NCI-H1105 (cell line): ENCODE measurements at places on chromosomes 3 and 15.
A peak's percentile ranks its signal among the peaks of the same experiment; 100 is the strongest.

GRCh38 chr3:185176750-185177359 is 24.0 kb upstream of the C3orf70 start:
- peak; percentile 21 for DNase-seq

GRCh38 chr3:179464323-179465092 is 13.2 kb upstream of the GNB4 start:
- DNase-seq: no peak

- no peak for DNase-seq
Measured at GRCh38 chr15:56208185-56208584, 35.5 kb downstream of the RFX7 start.

GRCh38 chr15:68218847-68219798 is 10.4 kb downstream of the CLN6 start:
- DNase-seq: no peak

DNA sequence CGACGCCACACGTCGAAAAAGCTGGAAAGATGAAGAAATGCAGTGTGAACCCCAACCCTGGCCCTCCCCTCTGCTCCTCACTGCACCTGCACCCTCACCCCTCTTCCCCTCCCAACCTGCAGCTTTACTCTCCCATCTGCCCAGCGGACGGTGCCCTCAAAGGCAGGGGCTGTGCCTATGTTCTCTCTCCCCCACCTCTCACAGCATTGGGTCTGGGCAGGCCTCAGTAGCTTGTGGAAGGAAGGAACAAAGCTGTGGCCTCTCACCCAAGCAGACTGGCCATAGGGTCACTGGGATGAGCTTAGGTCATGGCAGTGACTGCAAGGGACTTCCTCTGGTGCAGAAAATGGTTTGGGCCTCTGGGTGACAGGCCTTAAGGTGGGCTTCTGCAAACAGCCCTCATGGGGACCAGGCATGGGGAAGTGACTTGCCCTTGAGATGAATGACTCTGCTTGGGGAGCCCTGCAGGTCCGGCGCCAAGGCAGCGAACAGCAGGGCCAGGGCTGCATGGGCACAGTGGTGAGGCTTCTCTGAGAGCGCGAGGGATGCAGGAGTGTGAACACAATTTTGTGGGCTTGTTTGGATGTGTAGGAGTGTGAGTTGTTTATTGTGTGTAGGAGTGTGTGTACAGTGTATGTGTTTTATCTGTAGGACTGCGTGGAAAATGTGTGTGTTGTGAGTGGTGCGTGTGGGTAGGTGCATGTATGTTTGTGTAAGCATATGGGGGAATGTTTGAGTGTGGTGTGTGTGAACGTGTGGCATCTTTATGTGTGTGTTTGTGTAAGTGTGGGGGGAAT is 29.2 kb downstream of the SRPRB start:
- DNase-seq: no peak

- no peak for DNase-seq
Measured at GRCh38 chr3:112767177-112767576, 79.5 kb downstream of the CD200R1L start.
